ENCODE measurements at places on chromosomes 3 and 15. TPM values are rescaled to one million over a fixed set of nuclear protein-coding genes. Genes with fewer than 3 reads are reported as not detected.

DNA sequence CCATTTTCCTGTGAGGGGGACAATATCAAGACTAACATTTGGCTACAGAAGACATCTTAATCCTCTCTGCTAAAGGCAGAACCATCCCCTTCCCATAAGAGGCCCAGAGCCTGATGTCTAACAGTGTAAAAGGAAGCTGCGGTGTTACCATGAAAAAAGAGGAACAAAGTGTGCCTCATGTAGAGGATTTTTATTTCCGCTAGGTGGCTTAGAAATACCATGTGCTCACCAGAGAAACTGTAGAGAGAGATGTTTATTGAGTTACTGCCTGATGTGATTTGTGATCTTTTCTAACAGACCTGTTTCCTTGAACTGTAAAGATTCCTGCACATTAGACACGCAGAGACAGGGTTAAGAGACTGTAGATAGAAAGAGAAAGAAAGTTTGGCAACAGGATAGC is 22.0 kb downstream of the OR5H15 start:
- DNase-seq, result no peak

GRCh38 chr15:77622209-77622933 is 10.3 kb downstream of the LINGO1 start:
- peak; percentile 60 for DNase-seq

DNA sequence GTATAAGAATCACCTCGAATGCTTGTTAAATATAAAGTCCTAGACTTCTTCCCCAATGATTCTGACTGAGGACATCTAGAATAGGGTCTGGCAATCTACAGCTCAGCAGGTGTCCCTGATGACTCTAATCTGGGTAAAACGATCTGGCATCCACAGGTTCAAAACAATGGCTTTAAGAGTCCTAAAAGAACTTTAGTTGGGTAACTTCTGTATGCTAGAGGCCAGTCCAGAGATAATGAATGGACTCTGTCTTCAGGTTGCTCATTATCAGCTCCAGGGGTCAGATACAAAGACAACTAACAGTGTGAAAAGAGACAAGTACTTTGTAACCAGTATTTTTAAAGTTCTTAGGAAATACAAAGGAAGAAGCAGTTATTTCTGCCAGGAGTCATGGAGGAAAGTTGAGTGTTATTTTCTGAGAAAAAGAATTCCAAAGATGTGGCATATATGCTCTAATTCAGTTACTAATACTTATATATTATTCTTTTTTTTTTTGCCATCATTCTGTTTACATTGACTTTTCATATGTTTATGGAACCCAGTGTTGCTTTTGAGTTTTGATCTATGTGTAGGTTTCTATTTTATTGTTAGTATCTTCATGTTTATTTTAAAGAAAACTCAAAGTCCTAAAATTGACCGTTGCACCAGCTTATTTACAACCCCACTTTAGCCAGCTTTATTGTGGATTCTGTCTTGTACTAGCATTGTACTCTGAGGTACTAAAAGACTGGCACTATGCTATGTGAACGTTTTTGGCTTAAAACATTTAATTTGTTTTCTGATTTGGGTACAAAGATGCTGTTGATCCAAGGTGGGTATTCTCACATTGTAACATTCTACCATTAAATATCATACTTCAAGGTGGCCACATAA is 3.1 kb upstream of the GPR15 start:
- DNase-seq, result no peak

GRCh38 chr15:70427167-70428120 is 329.7 kb upstream of the TLE3 start:
- DNase-seq, result no peak

- DNase-seq, result no peak
These were observed 54.0 kb downstream of the TAFA4 start for GRCh38 chr3:68878322-68878721.

DNA sequence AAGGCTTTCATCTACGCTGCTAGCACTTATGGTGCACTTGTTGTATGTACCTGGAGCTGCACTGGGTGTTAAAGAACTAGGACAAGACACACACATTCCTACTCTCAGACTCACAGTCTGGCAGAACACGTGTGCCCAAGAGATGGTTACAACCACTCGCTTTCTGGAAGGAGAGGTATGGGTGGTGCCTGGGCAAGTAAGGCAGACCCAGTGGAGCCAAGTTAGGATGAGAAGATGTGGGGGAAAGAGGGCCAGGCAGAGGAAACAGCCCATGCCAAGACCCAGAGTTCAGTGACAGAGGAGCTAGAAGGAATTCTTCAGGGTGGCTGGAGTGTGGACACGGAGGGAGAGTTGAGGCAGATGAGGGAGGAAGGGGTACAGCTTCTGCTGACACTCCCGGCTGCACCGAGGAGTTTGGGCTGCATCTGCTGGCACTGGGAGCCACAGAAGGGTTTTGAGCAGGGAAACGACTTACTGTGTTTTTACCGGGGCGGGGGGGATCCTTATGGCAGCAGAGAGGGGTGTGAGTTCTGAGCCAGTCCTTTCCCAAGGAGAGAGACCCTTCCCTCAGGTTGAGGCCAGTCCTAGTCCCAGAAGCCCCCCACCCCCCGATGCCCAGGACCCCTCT is 59.0 kb downstream of the GRIP2 start:
- no peak for DNase-seq

DNA sequence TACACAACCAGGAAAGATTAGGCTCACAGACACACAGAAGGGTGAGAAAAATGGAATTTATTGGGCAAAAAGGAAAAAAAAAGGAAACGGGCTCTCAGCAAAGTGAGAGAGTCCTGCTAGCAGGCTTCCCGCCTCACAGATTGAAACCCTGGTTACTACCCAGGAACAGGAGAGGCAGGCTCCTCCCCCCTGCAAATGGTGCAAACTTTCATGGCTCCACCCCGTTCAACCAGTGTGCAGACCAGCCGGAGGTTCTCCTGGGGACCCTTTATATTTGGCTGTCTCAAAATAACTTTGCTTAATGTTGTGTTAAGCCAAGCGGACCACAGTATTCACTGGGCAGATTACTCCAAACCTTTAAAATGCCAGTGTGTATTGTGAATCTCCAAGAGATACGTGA is 40.3 kb downstream of the IL1RAP start:
- DNase-seq, result peak; percentile 52

GRCh38 chr15:59140422-59141226 is 35.7 kb downstream of the CCNB2 start:
- no peak for DNase-seq

DNA sequence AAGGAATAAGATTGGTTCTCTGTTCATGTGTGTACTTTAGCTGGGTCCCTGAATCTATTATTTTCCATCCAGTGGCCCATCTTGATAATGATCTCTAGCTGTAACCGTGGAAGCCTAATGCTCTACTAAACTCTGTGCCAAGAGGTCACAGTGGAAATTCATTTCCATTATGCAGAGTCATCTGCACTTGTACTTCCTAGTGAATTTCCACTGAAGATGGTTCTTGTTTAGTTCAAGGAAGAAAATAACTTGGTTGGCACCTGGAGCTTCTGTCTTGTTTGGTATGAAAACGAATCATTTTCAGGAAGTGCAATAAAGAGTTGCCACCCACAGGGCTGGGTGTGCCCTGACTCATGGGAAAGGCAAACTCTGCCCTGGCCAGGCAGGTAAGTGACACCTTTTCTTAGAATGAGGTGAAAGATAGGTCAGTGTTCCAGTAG is 10.3 kb downstream of the LPP start:
- DNase-seq, result no peak

DNA sequence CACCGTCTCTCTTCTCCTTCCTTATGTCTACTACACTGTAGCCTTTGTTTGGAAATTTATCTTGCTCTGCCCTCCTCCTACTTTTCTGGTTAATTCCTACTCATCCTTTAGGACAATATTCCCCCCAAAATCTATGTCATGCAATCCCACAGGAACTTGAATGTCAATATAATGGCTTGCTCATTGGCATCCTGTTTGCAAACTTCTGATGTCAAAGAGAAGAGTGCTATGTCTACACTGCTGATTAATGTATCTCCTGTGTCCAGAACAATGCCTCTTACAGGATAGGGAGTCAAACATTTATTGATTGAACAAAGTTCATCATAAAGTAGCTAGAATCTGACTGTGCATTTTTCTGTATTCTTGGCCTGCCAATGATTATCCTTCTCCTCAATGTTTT is 22.8 kb downstream of the SIDT1 start:
- DNase-seq, result no peak

- DNase-seq, result no peak
These were observed 35.9 kb downstream of the EIF4E3 start for GRCh38 chr3:71689291-71689690.

DNA sequence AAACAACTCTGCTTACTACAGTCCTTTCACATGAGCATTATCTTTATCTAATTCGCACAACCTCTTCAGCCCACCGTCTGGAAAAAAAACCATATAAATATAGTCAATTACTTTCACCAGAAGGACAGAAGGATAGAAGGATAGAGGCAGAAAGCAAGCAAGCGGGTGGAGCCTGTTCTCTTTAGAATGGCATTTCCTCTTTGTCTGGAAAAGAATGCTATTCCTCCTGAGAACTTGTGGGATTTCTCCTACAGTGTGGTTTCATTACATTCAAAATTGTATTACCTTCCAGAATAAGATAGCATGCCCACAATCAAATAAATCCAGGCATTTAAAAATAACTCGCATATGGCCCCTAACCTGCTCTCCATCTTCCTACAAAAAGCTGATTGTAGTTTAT is 23.1 kb downstream of the SLC30A4 start:
- DNase-seq, result no peak

DNA sequence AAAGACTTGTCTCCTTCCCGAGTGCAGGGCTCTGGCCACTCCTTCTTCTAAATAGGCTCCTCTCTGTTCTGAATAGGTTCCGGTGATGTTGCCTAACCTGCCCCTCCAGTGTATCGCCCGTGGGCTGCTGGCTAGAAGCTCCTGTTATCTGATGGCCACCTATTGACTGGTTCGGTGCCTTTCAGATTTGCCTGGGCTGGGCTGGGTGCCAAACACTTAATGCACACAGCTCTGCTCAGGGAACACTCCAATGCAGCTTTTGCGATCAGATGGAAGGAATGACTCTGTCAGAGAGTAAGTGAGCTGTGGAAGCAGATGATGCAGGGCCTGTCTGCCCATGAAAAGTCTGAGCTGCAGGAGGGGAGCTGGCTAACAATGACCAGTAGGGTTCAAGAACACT is 112.9 kb downstream of the CORO2B start:
- DNase-seq, result no peak

DNA sequence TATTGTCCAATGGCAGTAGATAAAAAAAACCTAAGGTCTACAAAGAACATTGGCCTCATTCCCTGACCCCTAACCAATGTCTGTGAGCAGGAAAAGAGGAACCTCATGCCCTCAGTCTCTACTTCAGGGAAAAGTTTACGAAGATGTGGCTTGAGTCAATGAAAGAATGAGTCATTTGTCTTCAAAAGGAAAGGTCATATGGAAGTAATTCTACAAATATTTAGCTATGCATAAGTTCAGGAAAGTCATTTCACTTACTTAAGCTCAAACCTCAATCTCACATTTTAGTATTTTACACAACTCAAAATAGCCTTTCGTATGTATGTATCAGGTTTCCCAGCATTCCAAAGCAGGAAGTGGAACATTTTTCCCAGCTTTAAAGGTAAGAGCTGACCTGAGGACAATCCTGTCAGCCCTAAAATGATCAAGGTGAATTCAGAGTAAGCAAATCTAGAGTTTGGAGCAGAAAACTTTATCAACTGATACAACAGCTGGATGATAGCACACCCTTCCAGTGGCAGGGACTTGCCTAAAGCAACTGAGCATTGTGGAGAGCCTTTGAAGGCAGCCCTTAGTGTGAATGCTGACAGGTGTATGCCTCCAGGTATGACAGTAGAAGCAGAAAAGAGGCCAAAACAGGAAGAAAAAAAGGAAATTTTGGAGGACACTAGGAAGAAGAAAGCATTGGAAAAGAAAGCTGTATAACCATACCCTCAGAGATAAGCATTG is 53.9 kb upstream of the ACKR4 start:
- DNase-seq, result no peak

- no peak for DNase-seq
These were observed 4.2 kb upstream of the PLOD2 start for GRCh38 chr3:146164971-146165769.

DNA sequence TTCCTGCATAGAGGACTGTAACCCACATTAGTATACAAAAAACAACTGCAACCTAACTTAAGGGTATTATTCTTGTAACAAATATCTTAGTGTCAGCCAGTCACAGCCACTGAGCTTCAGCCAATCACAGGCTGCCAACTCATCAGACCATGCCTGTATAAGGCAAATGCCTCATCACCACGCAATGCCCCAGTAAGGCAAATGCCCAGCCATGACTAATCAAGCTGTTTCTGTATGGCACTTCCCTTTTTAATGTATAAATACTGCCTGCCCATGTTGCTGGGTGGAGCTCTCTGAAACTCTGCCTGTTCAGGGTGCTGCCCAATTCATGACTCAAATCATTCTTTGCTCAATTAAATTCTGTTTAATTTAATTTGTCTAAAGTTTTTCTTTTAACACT is 18.4 kb upstream of the GABRA5 start:
- no peak for DNase-seq

- no peak for DNase-seq
These were observed 69.8 kb upstream of the MNS1 start for GRCh38 chr15:56534728-56535127.

DNA sequence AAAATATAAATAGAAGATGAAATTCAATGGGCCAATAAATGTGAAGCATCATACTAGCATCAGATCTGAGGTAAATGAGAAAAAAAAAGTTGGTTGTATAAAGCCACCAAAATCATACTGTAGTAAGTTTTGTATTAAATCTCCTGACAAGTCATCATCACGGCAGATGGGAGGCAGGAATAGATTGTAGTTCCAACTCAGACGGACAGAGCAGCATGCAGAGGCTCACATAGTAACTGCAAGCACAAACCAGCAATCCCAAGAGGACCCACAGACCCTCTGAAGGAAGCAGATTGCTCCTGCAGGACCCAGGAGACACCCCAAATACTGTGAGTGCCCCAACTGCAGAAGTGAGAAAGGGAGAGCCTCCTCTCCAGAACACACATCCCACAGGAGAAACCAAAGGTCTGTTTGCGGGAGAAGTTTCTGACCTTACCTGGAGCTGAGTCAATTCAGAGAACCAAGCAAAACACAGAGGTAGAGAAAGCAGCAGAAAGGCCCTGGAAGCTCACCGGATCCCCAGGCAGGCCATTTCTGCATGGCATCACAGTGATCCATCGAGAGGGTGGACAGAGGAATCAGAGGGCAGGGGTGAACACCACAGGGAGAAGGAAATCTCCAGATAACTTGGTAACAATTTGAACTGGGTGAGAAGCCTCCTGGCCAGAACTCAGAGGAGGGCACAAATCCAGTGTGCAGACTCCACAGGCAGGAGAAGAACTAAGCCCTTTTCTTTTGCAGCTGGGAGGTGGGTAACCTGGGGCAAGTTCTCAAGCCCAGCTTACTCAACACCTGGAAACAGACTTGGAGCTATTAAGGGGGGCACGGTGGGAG is 141.6 kb upstream of the ARHGEF26 start:
- DNase-seq, result no peak

CNTN3 gene
- total RNA-seq, result 0.17 TPM

GALNT15 gene
- 0.18 TPM for total RNA-seq

ESYT3 gene
- 4.4 TPM for total RNA-seq

OR5K2 gene
- not detected for total RNA-seq

SLC12A1 gene
- total RNA-seq, result 0.39 TPM

CNTN4 gene
- total RNA-seq, result not detected

ZNF710 gene
- 22.3 TPM for total RNA-seq

EBLN2 gene
- 2.3 TPM for total RNA-seq

CILP gene
- not detected for total RNA-seq

TXNRD3 gene
- 6.9 TPM for total RNA-seq

EIF2B5 gene
- total RNA-seq, result 42.3 TPM

All from WTC11 (cell line).